ENCODE measurements at places on chromosomes 12 and 14.

GRCh38 chr12:120321382-120322202, 6.0 kb downstream of the PLA2G1B start:
- no peak for DNase-seq

DNA sequence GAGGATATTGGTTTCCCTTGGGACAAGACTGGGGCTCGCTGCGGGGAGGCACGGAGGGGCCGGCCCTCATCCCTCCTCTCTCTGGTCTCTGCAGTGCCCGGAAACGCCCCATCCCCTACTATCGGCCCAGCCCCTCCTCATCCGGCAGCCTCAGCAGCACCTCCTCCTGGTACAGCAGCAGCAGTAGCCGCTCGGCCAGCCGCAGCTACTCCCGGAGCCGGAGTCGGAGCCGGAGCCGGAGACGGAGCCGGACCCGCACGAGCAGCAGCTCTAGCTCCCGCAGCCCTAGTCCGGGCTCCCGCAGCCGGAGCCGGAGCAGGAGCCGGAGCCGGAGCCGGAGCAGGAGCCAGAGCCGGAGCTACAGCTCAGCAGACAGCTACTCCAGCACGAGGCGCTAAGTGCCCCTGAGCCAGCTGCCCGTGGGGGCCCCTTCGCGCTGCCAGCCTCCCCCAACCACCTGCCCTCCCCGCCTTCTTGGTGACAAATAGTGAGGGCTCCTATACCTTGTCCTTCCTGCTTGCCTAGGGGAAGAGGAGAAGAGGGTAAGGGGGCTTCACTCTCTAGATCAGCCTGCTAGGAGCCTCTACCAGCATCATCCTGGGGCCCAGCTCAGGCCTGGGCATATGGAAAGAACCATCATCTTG, 22.2 kb upstream of the HSPB8 start:
- no peak for DNase-seq

DNA sequence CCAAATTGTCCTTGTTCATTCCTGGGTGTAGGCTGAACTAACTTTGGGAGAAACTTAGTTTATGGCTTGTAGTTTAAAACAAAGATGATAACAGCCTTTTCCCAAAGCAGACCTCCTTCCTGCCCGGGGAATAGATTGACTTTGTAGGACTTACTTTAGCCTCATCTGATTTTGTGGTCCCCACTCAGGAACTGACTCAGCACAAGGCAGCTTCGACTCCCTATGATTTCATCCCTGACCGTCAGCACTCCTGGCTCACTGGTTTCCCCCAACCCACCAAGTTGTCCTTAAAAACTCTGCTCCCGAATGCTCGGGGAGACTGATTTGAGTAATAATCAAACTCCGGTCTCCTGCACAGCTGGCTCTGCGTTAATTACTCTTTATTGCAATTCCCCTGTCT, 40.1 kb upstream of the DDHD1 start:
- DNase-seq: no peak

DNA sequence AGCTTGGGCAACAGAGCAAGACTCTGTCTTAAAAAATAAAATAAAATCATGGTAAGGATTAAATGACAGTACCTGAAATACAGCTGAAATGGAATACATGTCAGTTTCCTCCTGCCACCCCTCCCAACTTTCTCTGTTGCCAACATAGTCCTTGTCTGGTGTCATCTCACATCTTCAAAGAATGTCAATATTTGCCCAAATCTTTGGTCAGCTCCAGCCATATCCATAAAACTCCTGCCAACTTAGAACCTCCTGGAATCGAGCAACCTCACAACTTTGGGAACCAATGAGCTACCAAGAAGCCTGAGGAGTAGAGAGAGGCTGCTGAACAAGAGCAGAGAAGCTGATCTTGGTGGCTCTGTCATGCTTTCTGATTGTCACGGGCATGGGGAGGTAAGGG, 10.8 kb upstream of the LRRC10 start:
- DNase-seq: no peak

- no peak for DNase-seq
Measured at GRCh38 chr12:104648756-104649155, 192.0 kb downstream of the CHST11 start.

DNA sequence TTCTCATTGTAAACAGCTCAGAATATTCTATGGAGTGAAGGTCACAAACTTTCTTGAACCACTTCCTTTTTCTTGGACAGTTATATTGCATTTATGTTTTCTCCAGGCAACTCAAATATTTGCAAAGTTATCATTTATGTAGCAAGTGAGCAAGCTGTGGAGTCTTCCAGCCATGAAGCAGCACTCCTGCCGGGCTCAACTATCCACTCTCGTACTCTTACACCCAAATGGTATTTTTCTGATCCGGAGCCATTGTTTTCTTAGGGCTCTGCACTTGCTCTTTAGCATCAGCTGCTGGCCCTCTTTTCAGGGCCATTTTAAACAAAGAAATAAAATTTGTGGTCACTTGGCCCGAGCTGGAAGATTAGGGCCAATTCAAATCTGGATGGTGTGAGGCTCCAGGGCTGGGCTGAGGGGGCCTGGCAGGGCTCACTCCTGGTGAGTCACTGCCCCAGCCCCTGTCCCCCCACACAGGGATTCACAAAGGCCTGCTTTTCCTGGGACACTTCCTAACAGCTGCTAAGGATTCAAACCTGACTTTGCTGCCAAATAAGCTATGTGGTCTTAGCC, 19.7 kb downstream of the SYNE3 start:
- DNase-seq: no peak

- no peak for DNase-seq
Measured at GRCh38 chr12:25997201-25997963, 38.9 kb downstream of the RASSF8 start.

DNA sequence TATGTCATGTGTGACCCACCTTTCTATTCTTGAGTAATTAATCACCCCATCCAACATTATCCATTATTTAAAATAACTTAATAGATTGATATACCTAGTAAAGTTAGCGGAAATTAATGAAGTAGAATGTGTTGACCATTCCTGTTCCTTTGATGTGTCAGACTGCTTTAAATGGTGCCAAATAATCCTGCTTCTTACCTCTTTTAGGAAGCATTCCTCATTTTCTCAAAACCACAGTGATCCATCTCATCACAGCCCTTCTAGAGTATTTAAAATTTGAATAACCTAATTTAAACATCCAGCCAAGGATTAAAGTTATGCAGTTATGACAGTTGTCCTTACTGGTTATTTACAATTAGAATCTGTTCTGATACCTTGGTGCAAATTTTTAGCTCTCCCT, 6.9 kb downstream of the MGAT4C start:
- DNase-seq: no peak

DNA sequence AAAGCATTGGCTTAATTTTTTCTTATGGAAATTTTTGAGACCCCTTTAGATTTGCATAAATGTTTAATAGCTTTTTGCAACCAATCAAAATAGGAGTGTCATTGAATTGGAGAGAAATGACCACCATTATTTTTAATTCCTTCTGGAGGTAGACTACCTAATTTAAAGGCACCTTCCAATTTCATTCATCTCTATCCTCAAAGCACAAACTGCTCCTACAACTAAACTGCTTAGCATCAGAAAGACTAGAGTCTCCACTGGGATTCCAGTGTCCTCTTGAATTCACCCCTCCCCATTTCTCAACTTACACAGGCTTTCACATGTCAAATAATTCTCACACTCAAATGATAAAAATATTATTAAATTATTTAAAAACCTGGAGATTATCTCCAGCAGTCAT, 168.4 kb downstream of the RPS29 start:
- DNase-seq: no peak

DNA sequence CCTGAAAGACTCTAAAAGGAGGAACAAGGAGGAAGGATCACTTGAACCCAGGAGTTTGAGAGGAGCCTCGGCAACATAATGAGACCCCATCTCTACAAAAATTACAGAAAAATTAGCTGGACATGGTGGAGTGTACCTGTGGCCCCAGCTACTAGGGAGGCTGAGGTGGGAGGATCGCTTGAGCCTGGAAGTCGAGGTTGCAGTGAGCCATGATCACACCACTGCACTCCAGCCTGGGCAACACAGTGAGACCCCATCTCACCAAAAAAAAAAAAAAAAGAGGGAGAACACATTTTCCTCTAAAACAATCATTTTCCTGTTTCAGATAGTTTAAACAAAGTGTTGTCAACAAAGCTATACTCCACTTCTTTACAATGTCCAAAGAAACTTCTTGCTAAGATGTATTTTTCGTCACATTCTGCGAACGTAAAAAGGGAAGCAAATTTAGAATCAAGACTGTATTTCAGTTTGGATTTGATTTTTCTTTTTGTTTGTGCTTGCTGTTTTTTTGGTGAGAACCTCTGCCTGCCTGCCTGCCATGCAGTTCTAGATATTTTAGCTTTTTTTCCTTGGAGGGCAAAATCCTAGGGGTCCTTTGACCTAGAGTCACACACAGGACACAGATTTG, 5.1 kb downstream of the HCAR1 start:
- DNase-seq: no peak

- DNase-seq: no peak
Measured at GRCh38 chr14:95467232-95467631, 49.2 kb downstream of the SYNE3 start.

GRCh38 chr14:43175896-43176295, 1331.2 kb downstream of the FSCB start:
- DNase-seq: no peak

- DNase-seq: no peak
Measured at GRCh38 chr12:11607313-11608081, 42.0 kb upstream of the ETV6 start.

GRCh38 chr12:25993901-25994651, 35.6 kb downstream of the RASSF8 start:
- DNase-seq: no peak

DNA sequence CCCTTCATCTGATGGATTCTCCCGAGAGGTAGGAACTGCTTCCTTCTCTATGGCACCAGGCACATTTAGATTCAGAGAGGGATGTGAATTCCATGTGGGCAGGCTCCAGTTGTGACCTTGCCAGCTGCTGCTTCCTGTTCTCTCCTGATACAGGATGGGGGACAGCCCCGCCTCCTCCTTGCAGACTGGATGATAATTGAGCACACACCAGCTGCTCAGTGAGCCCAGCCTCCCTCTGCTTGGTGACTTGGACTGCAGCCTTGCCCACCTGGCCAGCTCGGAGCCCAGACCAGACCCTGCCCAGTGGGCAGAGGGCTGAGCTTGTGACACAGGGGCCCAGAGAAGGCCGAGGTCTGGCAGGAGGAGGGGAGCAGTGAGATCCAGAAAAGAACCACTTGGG, 90.2 kb downstream of the CALM1 start:
- DNase-seq: no peak

- no peak for DNase-seq
Measured at GRCh38 chr12:50102646-50103309, 1.0 kb upstream of the GPD1 start.

- no peak for DNase-seq
Measured at GRCh38 chr14:57485635-57486034, 8.0 kb downstream of the CCDC198 start.

- no peak for DNase-seq
Measured at GRCh38 chr12:79411791-79412190, 279.0 kb downstream of the PAWR start.

- no peak for DNase-seq
Measured at GRCh38 chr12:54393743-54394142, 9.2 kb upstream of the ZNF385A start.

GRCh38 chr12:51242876-51243275, 4.2 kb downstream of the DAZAP2 start:
- DNase-seq: no peak

DNA sequence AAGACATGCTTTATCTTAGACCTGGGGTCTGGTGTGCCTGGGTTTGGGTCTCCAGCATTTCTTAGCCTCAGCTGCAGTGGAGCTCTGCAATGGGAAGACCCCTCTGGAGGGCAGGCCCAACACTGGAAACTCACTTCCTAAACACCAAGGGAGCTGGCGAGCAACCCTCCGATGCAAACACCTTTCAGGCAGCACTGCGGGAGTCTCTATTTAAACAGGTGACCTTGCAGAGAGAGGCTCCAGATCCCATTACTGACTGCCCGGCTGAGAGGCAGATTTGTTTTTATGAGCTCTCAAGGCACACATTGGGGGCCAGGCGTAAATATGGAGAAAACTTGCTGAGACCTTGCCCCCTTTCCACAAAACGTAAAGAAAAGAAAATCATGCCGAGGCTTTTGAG, 195.5 kb downstream of the PAX9 start:
- DNase-seq: no peak
